ENCODE measurements at places on chromosomes 1 and 21.

GRCh38 chr1:36150296-36151133 lies 1.2 kb upstream of the TRAPPC3 start:
- peak; percentile 60 for DNase-seq

DNA sequence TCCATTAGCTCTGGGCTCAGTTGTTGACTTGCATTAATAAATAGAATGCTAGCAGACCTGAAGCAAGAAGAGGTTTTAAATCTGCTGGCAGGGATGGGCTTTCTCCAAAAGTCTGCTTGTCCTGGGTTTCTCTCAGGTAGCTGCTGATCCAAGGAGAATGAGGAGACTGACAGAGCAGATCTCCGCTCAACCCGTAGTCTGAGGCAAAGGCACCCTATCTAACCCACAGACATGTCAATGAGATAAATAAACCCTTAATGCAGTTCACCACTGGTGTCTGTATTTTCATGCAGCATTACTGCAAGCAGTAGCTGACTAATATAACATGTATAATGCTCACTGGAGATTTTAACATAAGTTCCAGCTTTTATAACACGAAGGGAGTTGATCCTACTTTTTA lies 44.1 kb upstream of the RGS21 start:
- no peak for DNase-seq

DNA sequence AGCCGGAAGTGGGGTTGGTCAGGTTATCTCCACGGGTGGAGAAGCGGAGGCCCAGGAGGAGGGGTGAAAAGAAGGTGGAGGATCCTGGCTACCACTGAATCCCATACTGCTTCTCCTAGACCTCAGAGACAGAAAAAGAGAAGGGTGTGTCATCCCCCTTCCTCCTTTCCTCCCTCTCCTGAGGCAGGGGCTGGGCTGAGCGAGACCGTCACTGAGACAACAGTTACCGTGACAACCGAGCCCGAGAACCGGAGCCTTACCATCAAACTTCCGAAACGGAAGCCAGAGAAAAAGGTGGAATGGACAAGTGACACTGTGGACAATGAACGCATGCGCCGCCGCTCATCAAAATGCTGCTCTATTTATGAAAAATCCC lies 42.1 kb upstream of the NBPF3 start:
- no peak for DNase-seq

- no peak for DNase-seq
These were observed 127.1 kb downstream of the RIPK4 start for GRCh38 chr21:41639766-41640165.

- DNase-seq, result no peak
These were observed 14.7 kb downstream of the COA7 start for GRCh38 chr1:52683367-52683940.

DNA sequence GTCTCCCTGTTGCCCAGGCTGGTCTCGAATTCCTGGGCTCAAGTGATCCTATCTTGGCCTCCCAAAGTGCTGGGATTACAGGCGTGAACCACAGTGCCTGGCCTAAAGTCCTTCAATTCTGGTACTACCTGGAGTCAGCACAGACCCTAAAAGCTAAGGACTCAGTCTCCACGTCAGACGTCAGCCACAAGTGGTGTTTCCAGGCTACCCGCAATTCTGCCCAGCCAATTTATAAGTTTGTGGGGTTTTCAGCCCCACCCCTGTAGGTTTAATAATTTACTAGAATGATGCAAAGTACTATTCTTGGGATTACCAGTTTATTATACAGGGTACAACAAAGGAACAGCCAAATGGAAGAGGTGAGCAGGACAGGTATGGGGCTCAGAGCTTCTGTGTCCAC lies 10.6 kb upstream of the DIP2A start:
- DNase-seq, result no peak

DNA sequence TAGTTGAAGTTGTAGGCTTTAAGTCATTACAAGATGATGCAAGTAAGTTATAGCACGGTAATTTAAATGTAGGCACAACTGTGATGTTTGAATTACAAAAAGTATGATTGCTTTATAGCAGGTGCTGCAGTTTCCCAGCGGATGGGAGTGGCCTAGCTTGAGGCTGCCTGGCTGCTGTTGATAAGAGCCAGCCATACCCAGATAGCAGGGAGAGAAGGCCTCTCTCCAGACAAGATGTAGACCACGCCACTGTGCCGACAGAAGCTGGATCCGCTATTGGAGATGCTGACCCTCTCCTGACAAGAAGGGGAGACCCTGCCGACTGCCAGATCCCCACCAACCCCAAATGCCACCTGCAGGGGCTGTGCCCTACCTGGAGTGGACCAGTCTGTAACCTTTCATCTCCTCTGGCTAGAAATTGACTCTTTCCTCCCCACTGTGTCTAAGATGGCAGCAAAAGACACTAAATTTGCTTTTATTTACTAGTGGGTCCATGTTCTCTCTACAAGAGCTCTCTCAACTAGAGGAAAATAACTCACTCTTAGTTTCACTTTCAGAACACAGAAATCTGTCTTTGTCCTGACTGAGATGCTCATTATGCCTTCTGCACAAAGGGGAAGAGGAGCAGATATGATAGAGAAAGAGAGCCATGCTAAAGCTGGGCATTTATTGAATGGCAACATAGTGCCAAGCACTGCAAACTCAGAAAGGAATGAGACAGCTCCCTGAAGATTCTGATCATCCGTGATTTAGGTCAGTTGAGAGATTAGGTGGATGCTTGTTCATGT lies 127.9 kb downstream of the URB2 start:
- DNase-seq, result no peak

GRCh38 chr21:33168886-33169285 lies 60.9 kb upstream of the IFNAR2 start:
- no peak for DNase-seq

DNA sequence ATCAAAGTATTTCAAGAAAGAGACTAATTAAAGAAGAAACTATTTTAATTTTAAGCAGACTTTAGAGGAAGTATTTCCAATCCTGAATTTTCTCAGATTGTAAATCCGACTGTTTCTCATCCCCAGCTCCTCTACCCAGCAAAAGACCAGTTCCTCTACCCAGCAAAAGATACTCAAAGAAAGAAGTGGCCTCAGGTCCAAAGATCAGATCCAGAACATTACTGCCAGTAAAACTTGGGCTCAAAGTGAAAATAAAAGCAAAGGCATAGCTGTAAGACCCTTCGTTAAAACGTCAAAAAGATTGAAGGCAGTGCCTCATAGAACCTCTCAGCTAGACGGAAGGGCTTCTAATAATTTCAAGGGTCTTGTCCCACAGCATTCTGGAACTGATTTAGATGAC lies 50.0 kb downstream of the LRRC8B start:
- DNase-seq, result no peak

- DNase-seq, result no peak
These were observed 179.9 kb downstream of the DENND1B start for GRCh38 chr1:197595304-197595904.

DNA sequence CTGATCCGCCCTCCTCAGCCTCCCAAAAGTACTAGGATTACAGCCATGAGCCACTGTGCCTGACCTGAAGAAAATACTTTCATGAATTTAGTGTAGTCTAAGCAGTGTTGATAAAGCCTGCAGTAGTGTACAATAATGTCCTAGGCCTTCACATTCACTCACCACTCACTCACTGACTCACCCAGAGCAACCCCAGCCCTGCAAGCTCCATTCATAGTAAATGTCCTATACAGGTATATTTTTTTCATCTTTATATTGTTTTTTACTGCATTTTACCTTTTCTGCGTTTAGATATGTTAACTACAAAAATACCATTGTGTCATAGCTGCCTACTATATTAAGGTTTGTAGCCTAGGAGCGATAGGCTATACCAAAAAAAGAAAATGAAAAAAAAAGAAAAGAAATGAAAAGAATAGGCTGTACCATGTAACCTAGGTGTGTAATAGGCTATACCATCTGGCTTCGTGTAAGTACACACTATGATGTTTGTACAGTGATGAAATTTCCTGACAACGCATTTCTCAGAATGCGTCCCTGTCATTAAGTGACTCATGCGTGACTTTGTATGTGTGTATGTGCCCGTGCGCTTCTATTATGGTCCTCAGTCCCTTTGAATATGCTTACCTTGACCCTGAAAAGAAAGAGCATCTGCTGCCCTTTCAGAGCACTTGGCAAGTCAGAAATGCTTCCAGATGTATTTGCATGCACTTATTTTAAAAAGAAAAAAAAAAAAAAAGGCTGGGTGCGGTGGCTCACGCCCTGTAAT lies 9.2 kb upstream of the SLAMF8 start:
- DNase-seq, result no peak

- DNase-seq, result no peak
These were observed 9.7 kb upstream of the FMOD start for GRCh38 chr1:203360547-203361185.

GRCh38 chr1:113391649-113392271 lies 1.4 kb downstream of the MAGI3 start:
- no peak for DNase-seq

DNA sequence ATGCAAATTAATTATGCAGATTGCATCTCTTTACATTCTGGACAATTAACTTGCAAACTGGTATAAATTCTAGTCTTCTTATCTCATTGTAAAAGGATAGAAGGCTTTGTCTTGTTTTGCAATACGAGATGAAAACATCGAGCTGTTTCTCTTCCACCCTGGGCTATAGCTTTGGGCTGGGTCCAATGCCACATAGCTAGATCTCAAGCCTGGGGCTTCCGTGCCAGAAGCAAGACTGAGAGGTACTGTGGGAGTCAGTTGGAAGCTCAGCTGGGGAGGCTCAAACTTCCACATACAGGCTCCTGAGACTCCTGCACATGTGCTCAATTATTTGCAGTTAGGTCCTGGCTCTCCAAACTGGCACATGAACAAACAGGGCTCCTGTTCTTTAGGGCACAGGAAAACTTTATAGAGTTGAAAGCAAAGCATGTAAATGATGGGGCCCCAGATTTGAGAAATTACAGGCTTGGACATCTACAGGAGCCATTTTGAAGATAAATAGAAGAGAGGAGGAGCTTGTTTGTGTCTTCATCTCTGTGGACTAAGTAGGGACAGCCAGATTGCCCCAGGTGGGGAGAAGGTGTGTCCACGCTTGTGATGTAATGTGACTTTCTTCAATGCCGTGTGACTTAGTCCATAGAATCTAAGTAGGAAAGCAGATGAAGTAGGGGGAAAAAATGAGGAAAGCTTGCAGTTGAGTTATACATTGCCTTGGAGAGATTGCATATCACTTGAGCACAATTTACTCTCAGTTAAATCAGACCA lies 65.9 kb upstream of the SIPA1L2 start:
- no peak for DNase-seq

- DNase-seq, result no peak
These were observed 26.2 kb upstream of the EPHA2 start for GRCh38 chr1:16181887-16182719.

GRCh38 chr1:246699095-246699735 lies 25.0 kb upstream of the SCCPDH start:
- DNase-seq, result peak; percentile 51

DNA sequence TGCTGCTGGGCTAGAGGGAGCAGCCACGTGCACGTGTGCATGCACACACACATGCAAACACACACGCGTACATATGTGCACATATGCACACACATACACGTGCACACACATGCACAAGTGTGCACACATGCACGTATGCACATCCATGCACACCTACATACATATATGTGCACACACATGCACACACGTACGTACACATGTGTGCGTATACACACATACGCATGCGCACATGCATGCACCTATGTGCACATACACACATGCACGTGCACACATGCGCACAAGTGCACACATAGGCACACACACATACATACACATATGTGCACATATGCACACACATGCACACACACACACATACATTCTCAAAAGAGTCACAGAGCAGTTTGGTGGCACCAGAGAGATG lies 85.9 kb upstream of the SLC25A33 start:
- no peak for DNase-seq
